ENCODE measurements at places on chromosomes 16 and 17.

DNA sequence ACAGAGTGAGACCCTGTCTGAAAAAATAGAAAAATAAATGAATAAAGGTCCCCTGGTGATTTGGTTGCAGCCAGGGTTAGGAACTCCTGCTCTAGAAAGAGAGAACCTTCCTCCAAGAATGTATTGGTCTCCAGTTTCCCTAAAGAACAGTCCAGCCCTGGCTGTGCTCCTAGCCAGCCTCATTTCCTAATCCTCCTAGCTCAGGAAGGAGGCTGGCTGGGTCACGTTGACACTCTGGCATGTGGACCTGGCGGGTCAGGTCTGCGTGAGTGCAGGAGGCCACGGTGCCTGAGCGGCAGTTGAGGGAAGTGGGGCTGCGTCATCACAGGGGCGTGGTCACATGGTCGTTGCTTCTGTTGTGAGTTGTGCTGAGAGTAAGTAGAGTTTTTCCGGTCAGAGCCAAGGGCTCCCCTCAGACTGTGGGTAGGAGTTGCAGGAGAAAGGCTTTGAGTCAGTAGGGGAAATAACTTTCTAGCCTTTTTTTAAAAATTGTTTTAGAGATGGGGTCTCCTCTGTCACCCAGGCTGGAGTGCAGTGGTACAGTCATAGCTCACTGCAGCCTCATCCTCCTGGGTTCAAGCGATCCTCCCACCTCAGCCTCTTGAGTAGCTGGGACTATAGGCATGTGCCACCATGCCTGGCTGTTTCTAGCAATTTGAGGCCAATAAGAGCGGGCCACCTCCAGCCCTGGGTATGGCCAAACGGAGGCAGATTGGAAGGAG lies 194.0 kb upstream of the CIBAR2 start:
- peak; percentile 76 for DNase-seq

DNA sequence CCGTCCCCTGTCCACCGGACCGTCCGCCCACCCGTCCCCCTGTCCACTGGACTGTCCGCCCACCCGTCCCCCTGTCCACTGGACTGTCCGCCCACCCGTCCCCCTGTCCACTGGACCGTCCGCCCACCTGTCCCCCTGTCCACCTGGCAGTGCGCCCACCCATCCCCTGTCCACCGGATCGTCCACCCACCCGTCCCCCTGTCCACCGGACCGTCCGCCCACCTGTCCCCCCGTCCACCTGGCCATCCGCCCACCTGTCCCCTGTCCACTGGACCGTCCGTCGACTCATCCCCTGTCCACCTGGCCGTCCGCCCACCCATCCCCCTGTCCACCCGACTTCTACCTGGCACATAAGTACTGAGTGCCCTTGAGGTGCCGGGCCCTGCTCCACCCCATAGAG lies 76.6 kb downstream of the LMF1 start:
- DNase-seq: no peak

- DNase-seq: no peak
Measured at GRCh38 chr17:2024572-2025219, 438 bp downstream of the RTN4RL1 start.

- DNase-seq: peak; percentile 91
Measured at GRCh38 chr17:51298508-51299371, 38.4 kb downstream of the UTP18 start.

DNA sequence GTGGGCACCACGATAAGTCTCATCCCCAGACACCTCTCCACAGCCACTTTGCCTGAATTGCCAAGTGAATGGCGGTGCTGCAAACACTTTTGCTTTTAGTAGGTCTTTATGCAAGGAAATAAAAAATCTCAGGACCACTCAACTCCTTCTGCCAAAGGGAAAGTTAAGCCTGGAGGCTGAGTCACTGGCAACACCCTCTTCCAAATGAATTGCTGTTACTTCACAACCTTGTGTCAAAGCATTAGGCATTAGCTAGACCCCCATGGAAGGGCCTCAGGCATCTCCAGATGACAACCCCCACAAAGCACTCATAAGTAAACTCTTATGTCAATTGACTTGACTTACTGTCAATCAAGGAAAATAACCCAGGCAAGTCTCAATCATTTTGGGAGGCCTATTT lies 43.0 kb downstream of the RNF112 start:
- DNase-seq: no peak

- peak; percentile 57 for DNase-seq
Measured at GRCh38 chr17:12230481-12231354, 210.0 kb downstream of the MAP2K4 start.

- DNase-seq: no peak
Measured at GRCh38 chr17:65888649-65889048, 303.3 kb downstream of the CEP112 start.

DNA sequence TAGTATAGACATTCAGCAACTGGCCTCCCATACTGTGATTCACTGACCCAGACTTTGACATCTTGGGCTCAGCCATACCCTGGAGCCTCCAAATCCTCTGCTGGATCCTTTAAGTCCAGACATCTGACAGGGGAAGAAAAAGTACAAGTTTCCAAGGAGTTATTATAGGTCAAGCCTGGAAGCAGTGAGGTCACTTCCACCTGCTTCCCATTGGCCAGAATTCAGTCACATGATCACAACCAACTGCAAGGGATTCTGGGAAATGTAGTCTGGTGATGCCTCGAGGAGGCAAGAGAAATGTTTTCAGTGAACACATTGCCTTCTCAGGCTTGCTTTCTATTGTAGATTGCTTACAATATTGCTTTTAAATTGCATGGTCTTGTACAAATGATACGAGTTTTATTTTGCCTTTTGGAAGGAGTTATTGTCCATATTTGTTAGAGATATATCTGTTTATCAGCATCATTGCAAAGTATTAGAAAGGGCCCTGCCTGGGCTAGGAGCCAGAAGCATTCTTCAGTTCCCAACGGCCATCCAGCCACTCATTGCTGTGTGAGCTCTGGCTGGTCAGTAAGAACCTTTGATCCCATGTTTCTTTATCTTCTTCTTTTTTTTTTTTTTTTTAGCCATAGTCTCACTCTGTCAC lies 696.9 kb downstream of the WWOX start:
- DNase-seq: peak; percentile 52

DNA sequence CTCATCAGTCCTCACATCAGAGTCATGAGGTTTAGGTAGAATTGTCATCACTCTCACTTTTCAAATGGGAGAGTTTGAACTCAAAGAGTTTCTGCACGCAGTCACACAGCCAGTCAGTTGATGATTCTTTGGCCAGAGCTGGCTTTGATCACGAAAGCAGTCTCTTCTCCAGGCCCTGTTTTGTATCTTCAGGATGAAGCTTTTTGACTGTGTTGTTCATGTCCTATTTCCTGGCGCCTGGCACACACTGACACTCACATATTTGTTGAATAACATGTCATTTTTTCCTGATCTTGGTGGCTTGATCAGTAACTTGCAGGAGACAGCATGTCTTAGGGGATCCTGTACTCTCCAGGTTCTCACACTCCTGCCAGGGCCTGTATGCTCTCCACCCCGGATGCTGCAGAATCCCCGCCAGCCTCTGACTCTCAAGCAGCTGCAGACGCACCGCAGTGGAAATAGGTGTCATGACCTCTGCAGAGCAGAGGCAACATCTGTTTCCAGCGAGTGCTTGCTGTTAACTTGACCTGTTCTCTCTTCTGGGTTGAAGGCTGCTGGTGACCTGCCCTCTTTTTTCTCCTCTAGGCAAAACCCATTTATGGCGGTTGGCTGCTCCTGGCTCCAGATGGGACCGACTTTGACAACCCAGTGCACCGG lies 33.0 kb downstream of the MPRIP start:
- DNase-seq: no peak

GRCh38 chr16:72721981-72722380 lies 325.9 kb downstream of the ZFHX3 start:
- DNase-seq: no peak

DNA sequence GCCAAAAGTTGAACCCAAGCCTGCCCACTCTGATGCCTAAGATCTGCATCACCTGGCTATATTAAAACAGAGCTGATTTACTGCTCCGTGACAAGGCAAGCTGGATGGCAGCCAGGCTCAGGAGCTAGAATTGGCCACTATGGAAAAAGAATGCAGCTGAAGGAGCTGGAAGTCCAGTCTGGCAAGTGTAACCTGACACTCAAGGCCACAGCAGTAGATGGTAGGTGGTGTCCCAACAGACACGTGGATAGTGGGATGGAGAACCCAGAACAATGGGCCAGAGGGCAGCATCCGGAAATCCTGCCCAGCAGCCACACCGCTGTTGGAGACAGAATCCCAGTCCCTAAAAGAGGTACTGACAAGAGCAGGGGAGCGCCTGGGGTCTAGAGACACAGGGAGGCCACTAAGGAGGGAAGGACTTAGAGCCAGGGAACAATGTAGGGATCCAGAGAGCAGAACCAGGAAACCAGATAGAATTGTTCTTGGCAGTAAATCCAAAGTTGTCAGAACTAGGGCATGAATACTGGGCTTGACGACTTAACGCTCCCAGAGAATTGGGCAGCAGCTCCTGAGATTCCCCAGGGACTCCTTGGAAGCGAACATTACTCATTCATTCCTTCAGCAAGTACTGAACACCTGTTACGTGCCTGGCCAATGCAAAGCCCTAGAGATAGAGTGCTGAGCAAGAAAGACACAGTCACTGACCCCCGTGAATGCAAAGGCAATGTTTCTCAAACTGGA lies 85.7 kb downstream of the CDYL2 start:
- peak; percentile 11 for DNase-seq

DNA sequence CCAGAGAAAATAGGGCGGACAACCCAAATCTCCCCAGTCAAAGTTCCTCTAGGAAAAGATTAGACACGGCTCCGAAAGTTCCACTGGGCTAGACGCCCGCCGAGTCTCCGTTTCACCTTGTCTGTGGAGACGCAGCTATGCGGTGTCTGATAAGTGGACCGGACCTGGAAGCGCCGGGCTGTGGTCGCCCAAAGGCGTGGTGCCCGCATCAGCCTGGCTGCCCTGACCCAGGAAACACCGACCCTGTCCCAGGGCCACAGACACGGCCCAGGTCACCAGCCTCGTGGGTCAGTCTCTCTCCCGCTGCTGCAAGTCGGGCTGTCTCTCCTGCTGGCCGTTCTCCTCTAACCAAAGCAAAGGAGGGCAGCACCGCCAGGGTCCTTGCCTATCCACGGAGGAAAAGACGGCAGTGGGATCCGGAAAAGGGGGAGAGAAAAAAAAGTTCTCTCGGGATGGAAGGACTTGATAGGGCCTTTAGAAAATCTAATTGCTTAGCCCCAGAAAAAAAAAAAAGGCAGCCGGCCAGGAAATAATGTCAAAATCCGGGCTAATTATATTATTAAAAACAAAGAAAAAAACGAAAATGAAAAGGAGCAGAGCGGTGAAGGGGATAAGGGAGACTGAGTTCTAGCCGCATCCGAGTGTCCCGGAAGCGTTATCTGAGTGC lies 13.9 kb upstream of the FOXF1 start:
- no peak for DNase-seq

GRCh38 chr16:73076324-73076810 lies 28.4 kb upstream of the ZFHX3 start:
- DNase-seq: no peak

GRCh38 chr16:65660390-65660789 lies 538.5 kb upstream of the CDH11 start:
- no peak for DNase-seq

GRCh38 chr17:29237476-29238132 lies 9.1 kb upstream of the CRYBA1 start:
- DNase-seq: no peak

DNA sequence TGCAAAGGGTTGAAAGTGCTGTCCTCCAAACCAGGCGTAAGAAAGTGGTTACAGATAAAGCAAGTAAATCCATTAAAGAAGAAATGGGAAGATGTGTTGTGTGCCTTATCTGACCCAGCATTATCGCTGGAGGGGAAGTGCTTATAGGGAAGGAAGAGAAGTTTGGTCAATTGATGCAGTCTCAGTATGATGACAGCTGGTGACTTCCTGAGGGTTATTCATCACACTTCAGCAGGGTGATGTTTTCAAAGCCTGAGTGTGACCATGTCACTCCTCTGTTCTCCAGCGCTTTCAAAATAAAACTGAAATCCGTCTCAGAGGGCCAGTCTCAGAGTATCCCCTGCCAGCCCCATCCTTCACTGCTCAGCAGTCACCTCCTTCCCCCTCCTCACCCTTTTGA lies 505.4 kb upstream of the RBFOX1 start:
- DNase-seq: peak; percentile 23

- DNase-seq: no peak
Measured at GRCh38 chr17:3998436-3998835, 34.2 kb upstream of the ATP2A3 start.

DNA sequence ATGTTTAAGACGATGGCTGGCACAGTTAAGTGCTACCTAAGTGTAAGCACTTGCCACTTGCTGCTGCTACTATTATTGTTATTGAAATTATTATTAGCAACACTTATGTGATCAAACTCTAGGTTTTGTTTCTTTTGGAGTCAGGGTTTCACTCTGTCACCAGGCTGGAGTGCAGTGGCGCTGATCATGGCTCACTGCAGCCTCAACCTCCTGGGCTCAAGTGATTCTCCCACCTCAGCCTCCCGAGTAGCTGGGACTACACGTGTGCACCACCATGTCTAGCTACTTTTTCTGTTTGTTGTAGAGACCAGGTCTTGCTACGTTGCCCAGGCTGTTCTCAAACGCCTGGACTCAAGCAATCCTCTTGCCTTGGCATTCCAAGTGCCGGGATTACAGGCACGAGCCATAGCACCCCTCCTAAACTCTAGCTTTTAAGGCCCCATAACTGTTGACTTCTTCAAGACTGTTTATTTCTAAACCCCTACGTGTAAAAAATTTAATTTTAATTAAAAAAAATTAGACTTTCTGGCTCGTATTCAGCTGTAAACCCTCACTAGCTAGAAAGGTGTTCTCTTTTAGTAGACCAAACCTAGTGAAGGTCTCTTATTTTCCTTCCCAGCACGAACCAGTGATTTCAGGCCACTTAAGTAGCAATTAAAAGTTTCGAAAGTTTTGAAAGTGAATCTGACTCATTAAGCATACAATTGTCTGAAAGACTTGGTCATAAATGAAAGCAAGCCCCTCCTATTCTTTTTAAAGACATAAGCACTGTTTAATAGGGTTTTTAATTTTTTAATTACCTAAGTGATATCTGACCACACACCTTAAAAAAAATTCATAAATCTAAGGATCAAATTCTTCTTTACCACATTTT lies 11.7 kb upstream of the SCNN1B start:
- no peak for DNase-seq

GRCh38 chr17:73304438-73304837 lies 7.4 kb downstream of the CDC42EP4 start:
- no peak for DNase-seq
